ENCODE measurements at places on chromosomes 6 and 20. TPM values are rescaled to one million over a fixed set of nuclear protein-coding genes. Genes with fewer than 3 reads are reported as not detected.

The DHX16 gene
- total RNA-seq: 29.3 TPM

The CST4 gene
- total RNA-seq: not detected

GRCh38 chr6:137808191-137808590 is 58.9 kb upstream of the TNFAIP3 start:
- H3K4me3 ChIP-seq: no peak overlapping the region
- H3K27me3 ChIP-seq: no peaks in the 10 kb centered on the region
- H3K4me1 ChIP-seq: peaks cover 22% of the 10 kb centered on the region
- peak overlapping the region; percentile 52 for H3K27ac ChIP-seq

The SMLR1 gene
- not detected for total RNA-seq

DNA sequence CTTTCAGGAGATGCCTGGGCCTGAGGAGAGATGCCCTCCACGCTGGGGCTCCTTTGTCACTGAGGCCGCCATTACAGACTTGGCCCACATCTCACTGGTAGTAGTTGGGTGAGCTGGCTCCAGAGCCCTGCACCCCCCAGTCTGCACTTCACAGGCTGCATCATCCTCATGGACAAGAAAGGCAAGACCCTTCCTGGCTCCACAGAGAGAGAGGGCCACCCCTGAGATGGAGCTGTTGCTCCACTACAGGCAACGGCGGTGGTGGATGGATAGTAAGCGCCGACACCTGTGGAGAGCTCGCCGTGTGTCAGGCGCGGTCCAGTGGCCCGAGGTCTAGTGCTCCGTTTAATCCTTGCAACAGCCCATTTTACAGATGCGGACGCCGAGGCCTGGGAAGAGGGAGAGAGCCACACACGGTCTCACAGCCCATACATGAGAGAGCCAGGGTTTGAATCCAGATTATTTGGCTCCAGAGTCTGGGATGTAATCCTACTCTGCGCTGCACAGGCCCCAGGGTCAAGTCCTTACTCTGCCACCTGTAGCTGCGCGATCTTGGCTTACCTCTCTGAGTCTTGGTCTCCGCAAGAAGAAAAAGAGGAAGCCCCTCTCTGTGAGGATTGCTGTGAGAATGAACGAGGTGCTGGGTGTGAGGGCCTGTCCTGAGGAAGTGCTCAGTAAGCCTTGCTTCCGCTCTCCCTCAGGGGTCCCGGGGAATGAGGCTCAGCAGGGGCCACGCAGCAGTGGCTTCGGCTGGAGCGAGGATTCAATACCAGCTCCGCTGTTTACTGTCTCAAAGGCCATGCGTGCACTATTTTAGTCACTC is 34.5 kb downstream of the SPDEF start:
- H3K36me3 ChIP-seq: no peaks in the 10 kb centered on the region
- no peak for DNase-seq
- H3K27ac ChIP-seq: no peak overlapping the region
- H3K4me3 ChIP-seq: no peak overlapping the region
- H3K27me3 ChIP-seq: no peaks in the 10 kb centered on the region

DNA sequence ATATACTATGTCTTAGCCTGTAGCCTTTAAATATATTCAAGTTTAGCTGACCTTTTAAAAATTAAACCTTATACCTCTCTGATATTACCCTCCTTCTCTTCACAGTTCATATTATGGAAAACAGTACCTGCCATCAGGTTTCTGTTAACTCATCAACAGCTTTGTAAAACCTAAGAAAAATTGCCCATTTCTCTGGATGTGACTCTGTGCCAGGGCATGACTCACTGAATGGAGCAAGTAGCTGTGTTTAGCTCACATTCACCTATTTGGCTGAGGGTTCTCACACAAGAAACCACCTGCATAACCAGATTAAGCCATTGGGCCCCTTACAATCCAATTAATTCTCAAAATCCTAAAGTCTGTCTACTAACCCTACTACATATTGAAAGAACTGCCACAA is 678.8 kb upstream of the MARCKS start:
- no peaks in the 10 kb centered on the region for H3K27me3 ChIP-seq
- H3K4me1 ChIP-seq: peaks cover 15% of the 10 kb centered on the region
- DNase-seq: peak; percentile 51
- no peak overlapping the region for H3K4me3 ChIP-seq
- no peak overlapping the region for H3K27ac ChIP-seq

The FKBP1C gene
- total RNA-seq: 0.32 TPM

The FNDC11 gene
- 0.20 TPM for total RNA-seq

DNA sequence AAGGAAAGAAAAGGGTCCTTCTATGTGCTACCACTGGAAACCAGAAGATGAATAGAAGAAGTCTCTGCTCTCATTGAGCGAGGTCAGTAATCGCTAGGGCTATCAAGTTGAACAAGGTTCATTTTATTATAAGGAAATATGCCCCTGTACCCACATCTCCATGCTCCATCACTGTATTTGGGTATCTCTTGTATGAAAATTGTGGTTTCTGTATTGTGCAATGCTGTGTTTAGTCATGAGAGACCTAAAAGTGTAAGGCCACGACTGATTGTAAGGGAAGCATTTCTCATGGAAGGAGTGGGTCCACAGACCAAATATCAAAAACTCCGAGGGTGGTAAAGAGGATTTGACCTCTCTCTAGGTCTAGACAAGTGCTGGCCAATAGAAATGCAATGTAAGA is 3.6 kb upstream of the HS3ST5 start:
- H3K27me3 ChIP-seq: peaks cover 8% of the 10 kb centered on the region
- H3K27ac ChIP-seq: no peak overlapping the region
- H3K4me1 ChIP-seq: peaks cover 8% of the 10 kb centered on the region
- H3K36me3 ChIP-seq: no peaks in the 10 kb centered on the region

The RAET1L gene
- total RNA-seq: not detected

DNA sequence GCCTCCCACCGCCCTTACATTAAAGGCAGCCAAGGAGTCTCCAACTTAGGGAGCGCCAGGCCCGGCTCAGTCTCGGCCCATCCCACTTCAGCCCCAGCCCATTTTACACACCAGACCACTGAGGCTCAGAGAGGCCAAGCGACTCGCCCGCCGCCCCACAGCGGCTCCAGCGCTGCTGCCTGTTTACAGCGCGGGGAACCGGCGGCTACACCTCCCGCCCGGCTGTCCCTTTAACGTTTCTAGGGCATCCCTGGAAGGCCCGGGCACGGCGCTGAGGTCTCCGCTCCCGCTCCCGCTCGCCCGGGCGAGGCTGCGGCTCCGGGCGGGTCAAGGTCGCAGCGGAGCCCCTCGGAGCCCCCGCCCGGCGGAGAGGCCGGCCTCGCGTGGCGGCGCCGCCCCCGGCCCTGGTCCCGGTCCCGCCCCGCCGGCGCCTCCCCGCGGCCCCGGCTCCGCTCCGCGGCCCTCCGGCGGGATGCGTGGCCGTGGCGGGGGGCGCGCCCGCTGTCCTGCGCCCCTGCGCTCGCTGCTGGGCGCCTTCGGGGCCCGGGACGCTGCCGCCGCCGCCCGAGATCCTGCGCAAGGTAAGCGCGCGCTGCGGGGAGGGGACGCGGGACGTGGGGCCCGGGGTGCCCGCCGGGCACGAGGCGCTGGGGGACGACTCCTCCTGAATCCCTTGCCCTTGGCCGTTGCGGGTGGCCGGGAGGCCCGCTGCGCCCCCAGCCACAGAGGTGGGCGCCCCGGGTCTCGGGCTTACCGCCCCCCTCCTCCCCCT is 27.1 kb upstream of the PHACTR3 start:
- no peak overlapping the region for H3K4me3 ChIP-seq
- peaks cover 6% of the 10 kb centered on the region for H3K27me3 ChIP-seq
- H3K27ac ChIP-seq: no peak overlapping the region

The SULF2 gene
- total RNA-seq: 115 TPM

The NRSN1 gene
- total RNA-seq: not detected

GRCh38 chr20:15220009-15220656 is 882.7 kb upstream of the FLRT3 start:
- no peak for DNase-seq
- peaks cover 10% of the 10 kb centered on the region for H3K4me1 ChIP-seq
- no peak overlapping the region for H3K27ac ChIP-seq
- no peaks in the 10 kb centered on the region for H3K27me3 ChIP-seq

The TNFAIP3 gene
- total RNA-seq: 16.8 TPM

- peak within 1 kb of the TSS; percentile 81 for H3K4me3 ChIP-seq
- H3K27ac ChIP-seq: peak within 1 kb of the TSS; percentile 72
- peak; percentile 37 for DNase-seq
- no peaks in the 10 kb centered on the region for H3K27me3 ChIP-seq
- no peaks in the 10 kb centered on the region for H3K36me3 ChIP-seq
Measured at GRCh38 chr6:2999618-3000557, at the start of gene NQO2. TSS of gene NQO2 (plus strand) at chr6:2999894. CDS start at chr6:3006553, 6,659 bp downstream.

GRCh38 chr6:57216235-57217101 is 5.6 kb downstream of the RAB23 start:
- peak; percentile 75 for DNase-seq
- no peak overlapping the region for H3K4me3 ChIP-seq
- no peaks in the 10 kb centered on the region for H3K36me3 ChIP-seq

The MYMX gene
- not detected for total RNA-seq

GRCh38 chr6:157133856-157134255 is 189.5 kb downstream of the TMEM242 start:
- peak; percentile 31 for DNase-seq
- H3K36me3 ChIP-seq: no peaks in the 10 kb centered on the region
- peaks cover 15% of the 10 kb centered on the region for H3K4me1 ChIP-seq
- no peaks in the 10 kb centered on the region for H3K27me3 ChIP-seq
- H3K27ac ChIP-seq: peak overlapping the region; percentile 28

- peak; percentile 83 for DNase-seq
- H3K4me3 ChIP-seq: no peak overlapping the region
- peaks cover 12% of the 10 kb centered on the region for H3K4me1 ChIP-seq
- H3K27me3 ChIP-seq: no peaks in the 10 kb centered on the region
- no peaks in the 10 kb centered on the region for H3K36me3 ChIP-seq
Measured at GRCh38 chr6:47188588-47189021, 121.1 kb downstream of the TNFRSF21 start.

DNA sequence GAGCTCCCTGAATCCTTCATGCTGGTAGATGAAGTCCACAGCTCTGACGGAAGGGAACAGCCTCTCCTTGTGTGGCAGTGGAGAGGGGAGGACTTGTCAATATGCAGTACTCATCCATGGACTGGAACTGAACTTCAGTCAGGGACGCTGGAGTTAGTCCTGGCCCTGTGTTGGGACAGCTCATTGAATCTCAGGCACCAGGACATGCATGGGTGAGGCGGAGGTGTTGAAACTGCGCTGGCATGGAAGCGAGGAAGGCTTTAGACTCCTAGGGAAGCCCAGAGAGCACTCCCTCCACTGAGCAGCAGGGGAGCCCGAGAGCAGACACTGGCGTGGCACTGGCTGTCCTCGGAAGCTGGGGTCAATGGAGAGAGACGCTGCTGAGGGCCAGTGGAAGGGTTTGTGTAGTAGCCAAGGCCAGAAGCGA is 161.3 kb upstream of the GGTLC1 start:
- H3K27me3 ChIP-seq: no peaks in the 10 kb centered on the region
- H3K4me1 ChIP-seq: peaks cover 4% of the 10 kb centered on the region
- no peak for DNase-seq
- H3K27ac ChIP-seq: no peak overlapping the region

DNA sequence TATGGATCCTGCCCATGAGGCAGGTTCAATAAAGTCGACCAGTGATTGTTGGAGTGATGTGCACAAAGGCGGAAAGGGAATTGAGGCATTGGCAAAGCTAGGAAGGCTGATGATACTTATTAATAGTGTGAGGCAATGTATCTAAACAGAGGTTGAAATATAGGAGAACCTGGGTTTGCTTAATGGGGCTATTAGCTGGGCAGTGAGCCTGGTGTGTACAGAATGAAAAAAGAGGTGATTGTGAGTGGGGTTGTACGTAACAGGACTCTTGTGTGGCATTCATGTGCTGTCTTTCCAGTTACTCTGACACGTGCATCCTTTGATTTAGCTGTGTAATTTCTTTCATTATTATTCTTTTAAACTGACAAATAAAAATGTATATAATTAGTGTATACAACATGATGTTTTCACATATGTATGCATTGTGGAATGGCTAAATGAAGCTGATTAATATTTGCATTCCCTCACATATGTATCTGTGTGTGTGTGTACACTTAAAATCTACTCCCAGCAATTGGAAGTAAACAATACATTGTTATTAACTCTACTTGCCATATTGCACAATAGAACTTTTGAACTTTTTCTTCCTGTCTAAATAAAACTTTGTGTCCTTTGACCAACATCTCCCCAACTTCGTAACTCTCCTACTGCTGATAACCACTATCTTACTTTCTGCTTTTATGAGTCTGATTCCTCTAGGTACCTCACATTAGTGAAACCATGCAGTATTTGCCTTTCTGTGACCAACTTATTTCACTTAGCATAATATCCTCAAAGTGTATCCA is 220.5 kb upstream of the SLC35B3 start:
- H3K36me3 ChIP-seq: no peaks in the 10 kb centered on the region
- no peak for DNase-seq
- H3K4me3 ChIP-seq: no peak overlapping the region
- H3K27me3 ChIP-seq: no peaks in the 10 kb centered on the region
- no peaks in the 10 kb centered on the region for H3K4me1 ChIP-seq

- no peaks in the 10 kb centered on the region for H3K4me1 ChIP-seq
- no peak for DNase-seq
- H3K4me3 ChIP-seq: no peak overlapping the region
- H3K36me3 ChIP-seq: no peaks in the 10 kb centered on the region
Measured at GRCh38 chr20:43545837-43546578, 12.8 kb upstream of the SGK2 start.

DNA sequence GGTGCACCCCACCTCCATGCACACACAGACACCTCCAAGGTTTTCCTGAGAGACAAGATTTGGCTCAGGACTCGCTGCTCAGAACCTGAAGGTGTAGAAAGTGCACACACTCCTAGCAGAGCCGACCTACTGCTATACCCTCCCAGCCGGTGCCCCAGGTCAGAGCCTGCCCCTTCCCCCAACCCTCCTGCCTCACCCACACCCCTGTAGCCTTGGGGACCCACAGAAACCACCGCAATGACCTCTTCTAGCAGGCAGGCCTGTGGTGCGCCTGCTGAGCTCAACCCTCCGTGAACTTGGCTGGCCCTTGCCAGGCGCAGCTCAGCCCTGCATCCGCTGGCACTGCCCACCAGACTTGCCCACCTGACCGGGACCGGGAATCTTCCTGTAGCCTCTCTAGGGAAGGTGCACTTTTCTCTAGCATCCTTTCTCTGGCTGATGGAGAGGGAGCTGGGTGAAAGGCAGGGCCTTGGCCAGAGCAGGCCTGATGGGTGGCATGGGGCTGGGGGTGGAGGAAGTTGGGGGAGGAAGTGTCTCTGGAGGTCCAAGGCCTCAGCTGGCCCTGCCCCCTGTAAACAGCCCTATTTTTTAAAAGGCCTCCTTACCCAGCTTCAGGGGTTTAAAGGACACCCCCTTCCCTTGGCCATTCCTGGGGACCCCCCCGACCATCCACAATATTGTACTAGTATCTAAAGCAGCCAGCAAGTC is 36.9 kb upstream of the SLCO4A1 start:
- H3K27ac ChIP-seq: no peak overlapping the region
- no peaks in the 10 kb centered on the region for H3K36me3 ChIP-seq
- no peak for DNase-seq
- H3K4me1 ChIP-seq: peaks cover 15% of the 10 kb centered on the region

- no peak overlapping the region for H3K4me3 ChIP-seq
- H3K36me3 ChIP-seq: no peaks in the 10 kb centered on the region
- H3K27ac ChIP-seq: no peak overlapping the region
- peaks cover 21% of the 10 kb centered on the region for H3K27me3 ChIP-seq
- H3K4me1 ChIP-seq: peaks cover 5% of the 10 kb centered on the region
- peak; percentile 26 for DNase-seq
Measured at GRCh38 chr6:136547336-136547735, 2.9 kb downstream of the MAP7 start.

The HLA-DQA1 gene
- not detected for total RNA-seq

The SIRPB1 gene
- not detected for total RNA-seq

GRCh38 chr6:15322781-15323536 is 77.1 kb downstream of the JARID2 start:
- peak; percentile 83 for DNase-seq
- H3K27me3 ChIP-seq: no peaks in the 10 kb centered on the region
- H3K36me3 ChIP-seq: no peaks in the 10 kb centered on the region
- H3K4me1 ChIP-seq: peaks cover 31% of the 10 kb centered on the region

The ELOVL4 gene
- total RNA-seq: 10.4 TPM
